ENCODE measurements at places on chromosomes 6 and 20. TPM values are rescaled to one million over a fixed set of nuclear protein-coding genes. Genes with fewer than 3 reads are reported as not detected.

DNA sequence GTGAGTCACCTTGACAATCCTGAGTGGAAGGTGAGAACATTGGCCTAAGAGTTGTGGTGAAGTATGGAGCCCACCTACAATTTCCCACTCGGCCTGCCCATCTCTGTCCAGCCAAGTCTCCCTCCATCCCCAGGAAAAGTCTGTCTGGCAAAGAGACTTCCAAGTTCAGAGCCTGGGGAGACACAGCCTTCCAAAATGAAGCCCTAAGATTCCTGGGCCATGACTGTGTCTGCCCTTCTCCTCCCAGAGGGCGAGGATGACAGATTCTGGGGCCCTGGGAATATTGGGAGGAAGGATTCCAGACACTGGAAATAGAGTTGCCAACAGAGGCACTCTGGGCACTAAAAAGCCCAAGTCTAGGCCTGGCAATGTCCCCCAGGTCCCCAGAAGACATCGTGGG is 176.8 kb downstream of the NFATC2 start:
- no peak for DNase-seq

DNA sequence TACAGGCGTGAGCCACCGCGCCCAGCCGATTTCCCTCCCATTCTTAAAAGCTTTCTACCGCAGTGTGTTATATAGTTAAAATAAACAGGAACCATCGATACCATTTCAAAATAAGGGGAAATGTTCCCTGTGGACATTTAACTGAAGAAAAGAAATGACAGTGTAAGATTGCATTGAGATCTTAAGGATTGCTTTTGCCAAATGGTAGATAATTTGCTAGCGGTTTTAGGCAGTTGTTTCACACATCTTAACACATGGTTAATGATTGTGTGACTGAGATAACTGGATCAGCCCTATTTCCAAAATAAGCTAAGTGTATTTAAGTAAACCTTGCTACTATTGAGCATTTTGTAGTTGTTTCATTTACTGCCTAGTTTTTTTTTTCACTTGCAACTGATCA is 15.6 kb downstream of the STX16 start:
- DNase-seq, result no peak

- no peak for DNase-seq
Observed at GRCh38 chr20:62646851-62647520, 4.7 kb downstream of the SLCO4A1 start.

DNA sequence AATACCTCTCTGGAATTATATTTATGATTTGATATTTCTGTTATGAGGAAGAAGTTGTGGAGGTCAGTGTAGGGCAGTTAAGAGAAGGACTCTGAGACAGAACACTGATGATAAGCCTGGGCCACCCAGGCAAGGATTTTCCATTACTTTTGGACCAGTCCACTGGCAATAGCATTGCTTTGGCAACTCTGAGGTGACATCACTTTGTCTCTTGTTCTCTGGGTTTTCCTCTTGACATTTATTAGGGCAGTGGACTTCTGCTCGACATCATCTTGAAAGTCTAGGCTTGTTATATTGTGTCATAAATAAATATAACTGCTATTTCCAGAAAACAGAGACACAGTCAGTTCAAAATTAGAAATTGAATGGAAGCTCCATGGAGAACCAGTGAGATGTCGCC is 268.0 kb downstream of the SMOC2 start:
- no peak for DNase-seq

DNA sequence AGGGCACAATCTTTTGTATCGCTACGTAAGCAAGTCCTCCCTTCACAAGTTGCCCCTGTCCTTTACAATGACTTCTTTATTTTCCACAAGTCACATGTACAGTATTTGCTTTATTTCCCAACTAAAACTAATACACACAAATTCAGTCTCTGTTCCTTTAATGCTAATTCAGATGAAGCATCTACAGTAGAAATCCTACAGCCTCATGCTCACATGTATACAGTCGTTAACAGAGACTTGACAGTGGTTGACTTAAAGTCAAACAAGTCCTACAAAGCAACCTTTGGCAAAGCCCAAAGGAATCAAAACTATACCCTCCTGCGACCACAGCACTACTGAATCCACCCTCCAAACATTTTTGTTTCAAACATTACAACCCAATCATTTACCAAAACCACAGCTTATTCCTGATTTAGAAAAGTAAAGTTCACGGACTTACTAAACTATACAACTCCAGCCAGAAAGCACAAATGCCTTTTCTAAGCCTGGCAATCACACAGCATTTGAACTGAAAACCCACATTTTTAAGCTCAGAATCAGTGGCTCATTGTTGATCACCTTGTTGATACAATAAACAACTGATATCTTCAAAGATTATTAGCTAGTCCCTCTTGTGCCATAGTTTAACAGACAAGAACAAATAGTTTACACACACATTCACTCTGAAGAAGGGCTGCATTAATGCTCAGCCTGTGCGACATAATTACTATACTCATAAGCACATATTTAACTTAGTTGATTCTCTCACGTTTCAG is 70.9 kb upstream of the NHSL1 start:
- no peak for DNase-seq

DNA sequence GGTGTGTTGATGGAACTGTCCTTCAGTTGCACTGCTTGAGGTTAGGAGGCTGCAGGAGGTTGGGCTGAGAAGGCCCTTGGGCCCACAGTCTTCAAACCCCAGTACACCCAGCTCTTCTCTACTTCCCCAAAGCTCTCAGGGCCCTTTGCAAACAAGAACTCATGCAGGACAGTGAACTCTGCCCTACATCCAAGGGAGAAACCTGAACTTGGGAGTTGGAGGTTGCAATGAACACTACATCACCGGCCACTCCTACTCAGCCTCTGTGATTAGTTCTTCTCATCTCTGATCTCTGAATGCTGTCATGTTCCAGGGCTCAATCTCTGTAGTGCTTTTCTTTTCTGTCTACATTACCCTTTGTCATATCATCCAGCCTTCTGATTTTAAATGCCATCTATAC is 148.5 kb upstream of the PDE7B start:
- DNase-seq, result no peak

Gene BACH2
- 4.3 TPM for total RNA-seq

DNA sequence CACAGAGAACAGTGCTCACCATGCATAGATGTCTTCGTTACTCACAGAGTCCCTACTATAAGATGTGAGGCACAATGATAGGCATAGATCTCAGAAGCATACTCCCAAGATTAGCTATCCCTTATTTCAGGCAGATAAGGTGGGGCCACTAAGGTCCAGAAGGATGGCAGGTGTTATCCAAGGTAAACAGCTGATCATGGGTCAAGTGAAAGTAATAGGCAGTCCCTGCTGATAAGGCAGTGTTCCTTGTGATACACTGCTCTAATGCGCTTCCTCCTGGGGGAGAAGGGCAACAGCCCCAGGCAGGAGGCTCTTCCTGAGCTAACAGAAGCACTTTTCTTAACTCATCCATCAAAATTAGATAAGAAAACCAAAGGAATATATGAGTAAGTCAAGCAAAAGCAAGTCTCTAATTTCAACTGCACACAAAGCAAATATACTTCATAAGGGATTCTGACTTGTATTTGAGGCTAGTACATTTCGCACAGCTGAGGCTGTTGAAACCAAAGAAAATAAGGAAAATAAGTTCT is 42.2 kb downstream of the METTL24 start:
- DNase-seq, result no peak

- no peak for DNase-seq
Observed at GRCh38 chr20:61120595-61121515, 131.2 kb upstream of the CDH4 start.

- DNase-seq, result no peak
Observed at GRCh38 chr20:36642136-36642535, 3.9 kb downstream of the SLA2 start.

DNA sequence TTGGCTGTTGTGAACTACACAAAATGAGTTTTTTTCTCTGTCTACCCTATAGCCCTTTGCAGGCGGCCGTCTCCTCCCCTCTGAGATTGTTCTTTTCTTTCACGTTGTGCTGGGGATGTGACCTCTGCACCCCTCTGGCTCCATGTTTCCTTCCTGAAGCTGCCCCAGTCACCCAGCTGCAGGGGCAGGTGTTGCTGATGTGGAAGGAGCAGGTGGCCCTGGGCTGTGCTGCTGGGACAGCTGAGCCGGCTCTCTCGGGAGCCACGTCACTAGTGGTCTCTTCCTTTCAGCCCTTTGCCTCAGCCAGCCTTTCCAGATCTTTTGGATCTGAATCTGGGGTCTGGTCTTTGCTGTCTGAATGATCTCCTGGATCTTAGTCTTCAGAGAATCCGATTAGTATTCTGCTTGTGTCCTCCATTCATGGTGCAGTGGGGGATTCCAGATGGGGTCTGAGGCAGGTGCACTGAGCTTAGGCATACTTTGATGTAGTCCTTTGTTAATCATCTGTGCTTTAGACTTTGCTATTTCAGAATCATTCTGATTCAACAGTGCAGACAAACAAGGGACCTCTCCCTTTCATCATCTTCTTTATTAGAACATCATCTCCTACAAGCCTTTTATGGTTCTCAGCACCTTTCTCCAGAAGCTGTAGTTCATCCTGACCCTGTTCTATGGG is 31.4 kb downstream of the TMEM181 start:
- peak; percentile 26 for DNase-seq

Gene SOBP
- total RNA-seq, result 2.5 TPM

Gene ADGRF1
- not detected for total RNA-seq

GRCh38 chr6:148864941-148865340 is 118.1 kb downstream of the UST start:
- no peak for DNase-seq

- DNase-seq, result no peak
Observed at GRCh38 chr20:56278196-56278595, 29.7 kb downstream of the MC3R start.

DNA sequence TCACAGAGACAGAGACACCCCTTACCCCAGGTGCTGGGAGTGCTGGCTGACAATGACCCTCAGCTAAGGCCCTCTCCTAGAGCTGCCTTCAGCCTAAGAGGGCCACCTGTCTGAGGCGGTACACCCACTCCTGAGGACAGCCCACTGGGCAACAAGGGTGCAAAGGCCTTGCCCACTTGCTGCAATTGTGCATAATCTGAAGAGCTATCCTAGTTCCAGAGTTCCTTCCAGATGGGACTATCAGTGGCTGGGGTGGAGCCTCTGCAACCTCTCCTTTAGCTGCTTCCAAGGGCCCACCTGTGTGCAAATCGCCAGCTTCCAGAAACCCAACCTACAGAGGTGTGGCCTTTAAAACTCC is 87.5 kb downstream of the PREX1 start:
- DNase-seq, result no peak

DNA sequence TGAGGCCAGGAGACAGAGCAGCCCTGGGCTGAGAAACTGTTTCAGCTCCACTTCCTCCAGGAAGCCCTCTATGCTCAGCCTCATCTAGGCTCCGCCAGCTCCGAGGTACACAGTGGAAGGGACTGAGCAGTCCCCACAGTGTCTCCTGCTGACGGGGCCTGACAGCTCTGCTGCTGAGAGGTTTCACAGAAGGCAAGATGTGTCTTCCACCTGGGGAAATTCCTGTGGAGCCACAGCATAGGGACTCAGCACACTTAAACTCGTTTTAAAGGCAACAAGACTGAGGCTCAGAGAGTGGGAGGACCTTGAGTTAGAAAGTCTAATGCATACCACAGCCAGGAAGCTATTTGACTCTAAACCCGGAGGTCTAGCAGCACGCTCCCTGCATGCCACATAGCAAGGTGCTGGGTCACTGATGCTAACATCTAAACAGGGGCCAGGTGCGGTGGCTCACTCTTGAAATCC is 6.8 kb downstream of the ADA start:
- no peak for DNase-seq

DNA sequence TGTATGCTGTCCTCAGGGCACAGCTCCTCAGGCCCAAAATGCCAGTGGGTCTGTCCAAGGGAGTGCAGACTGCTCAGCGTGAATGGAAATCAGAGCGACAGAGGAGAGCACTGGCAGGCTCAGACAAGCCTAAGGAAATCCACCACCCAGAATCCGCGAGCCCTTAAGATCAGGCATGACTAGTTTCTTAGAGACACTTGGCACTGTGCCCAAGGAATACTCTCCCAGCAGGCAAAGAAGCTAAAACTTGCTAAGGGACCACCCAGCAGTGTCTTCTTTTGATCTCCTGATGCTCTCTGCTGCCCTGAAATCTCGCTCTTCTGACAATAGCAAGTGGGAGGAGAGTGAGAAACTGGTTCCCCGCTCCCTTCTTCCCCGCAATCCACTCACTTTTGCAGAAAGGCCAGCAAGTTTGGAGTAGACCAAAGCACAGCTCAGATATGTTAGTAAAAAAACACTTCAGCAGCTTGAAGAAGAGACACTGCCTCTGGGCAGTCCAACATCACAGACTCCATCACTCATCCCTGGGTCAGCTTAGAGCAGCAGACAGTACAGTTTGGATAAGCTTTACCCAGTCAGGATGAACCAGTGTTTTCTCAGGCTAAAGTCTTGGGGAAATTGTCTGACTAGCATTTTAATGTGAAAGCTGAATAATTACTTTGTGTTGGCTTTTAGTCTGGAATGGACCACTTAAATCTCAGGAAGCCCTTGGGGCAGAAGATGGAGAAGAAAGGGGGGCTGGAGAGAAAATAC is 32.4 kb downstream of the TRAF3IP2 start:
- no peak for DNase-seq

Gene HLA-DRB1
- 0.76 TPM for total RNA-seq

DNA sequence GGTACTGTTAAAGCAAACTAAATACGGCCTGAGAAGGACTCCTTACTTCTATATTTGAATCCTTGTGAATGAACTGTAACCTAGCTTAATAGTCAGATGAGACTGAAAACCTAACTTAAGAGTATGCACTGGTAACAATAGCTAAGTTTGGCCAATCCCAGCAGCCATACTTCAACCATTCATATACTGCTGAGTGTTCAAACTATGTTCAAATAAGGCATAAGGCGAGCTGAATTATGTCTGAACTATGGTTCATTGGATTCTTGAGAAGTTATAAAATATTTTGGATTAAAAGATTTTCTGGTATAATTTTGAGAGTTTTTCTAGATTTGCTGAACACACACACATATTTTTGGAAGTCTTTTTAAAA is 2.2 kb downstream of the SMPDL3A start:
- no peak for DNase-seq

DNA sequence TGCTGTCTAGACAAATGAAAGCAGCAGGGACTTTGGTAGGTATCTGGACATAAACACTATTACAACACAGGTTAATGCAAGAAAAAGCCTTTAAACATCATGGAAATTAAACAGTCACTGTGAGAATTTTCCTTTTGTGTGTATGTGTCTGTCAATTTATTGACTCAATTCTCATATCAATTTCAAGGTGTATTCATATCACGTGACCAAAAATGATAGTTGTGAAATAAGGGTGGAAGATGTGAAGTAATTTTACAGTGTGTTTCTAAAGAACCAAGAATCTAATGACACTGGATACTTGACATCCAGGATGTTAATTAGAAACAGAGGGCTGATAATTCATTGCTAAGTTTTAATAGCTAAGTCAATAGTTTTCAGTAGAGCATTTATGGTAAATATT is 244.0 kb downstream of the TMEM242 start:
- DNase-seq, result no peak

DNA sequence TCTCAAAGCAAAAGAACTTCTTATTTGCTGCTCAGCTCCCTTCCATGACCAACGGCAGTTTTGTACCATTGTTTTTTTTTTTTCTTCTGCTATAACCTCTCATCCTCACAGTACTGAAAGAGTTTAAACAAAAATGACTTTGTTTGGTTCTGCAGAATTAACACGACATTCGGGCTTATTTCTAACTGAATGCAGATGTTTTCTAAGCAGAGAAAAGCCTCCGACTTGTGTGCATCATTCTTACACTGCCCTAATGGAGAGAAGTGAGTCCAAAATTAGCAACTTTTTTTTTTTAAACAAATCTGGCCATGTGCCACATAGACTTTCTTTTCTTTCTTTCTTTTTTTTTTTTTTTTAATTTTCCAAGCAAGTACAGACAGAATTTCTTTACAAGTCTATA is 382.7 kb downstream of the HDGFL1 start:
- DNase-seq, result no peak
